ENCODE measurements at places on chromosomes 3 and 15. TPM values are rescaled to one million over a fixed set of nuclear protein-coding genes. Genes with fewer than 3 reads are reported as not detected.

SERPINI2 gene
- polyA plus RNA-seq: not detected

GRCh38 chr15:57356178-57356577 is 20.1 kb upstream of the CGNL1 start:
- no peak for DNase-seq

- DNase-seq: no peak
Measured at GRCh38 chr3:172150268-172150667, 110.9 kb downstream of the FNDC3B start.

DNA sequence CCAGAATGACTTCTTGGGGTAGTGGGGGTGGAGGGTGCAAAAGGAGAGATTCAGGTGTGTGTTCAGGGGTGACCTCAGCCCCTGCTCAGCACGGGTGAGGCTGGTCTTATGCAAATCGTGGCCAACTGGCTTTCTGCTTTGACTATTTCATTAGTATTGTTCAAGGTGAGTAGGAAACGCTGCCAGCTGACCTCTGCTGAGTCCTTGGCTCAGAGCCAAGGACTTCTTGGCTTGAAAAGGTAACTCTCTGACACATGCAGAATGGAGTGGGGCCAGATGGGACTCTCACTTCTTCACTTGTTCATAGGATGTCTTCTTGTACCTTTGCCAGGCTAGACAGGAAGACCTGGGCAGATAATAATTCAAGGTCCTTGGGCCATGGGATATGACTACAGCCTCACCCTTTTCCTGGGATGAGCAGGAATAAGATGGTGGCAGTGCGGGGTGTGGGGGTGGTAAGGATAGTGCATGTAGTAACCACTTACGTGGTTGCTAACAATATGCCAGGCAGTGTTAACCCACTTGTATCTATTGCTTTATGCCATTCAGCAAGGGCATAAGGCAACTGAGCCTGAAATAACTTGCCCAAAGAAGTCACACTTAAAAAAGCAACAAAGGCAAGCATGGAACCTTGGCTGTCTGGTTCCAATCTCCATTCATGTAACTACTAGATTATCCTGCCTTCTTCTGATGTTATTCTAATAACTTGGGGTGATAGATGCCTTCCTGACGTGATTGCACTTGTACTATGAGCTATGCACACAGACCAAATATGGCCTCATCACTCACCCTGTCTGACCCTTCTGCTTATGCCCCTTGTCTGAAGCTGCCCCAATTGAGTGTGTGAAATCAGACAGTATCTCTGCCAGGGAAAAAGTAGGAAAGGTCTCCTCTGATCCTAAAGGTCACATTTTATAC is 193.1 kb downstream of the NR1D2 start:
- no peak for DNase-seq

- DNase-seq: no peak
Measured at GRCh38 chr15:21267671-21268395, 172.5 kb downstream of the POTEB3 start.

Measured in psoas muscle (tissue), 8 donors.